IgD-negative memory B cell (primary cell): ENCODE measurements at places on chromosomes 13 and 19. TPM values are rescaled to one million over a fixed set of nuclear protein-coding genes. Genes with fewer than 3 reads are reported as not detected.

Gene ZNF587
- polyA plus RNA-seq: 10.5 TPM

Gene NPAS1
- polyA plus RNA-seq: 1.0 TPM

Gene DIRAS1
- polyA plus RNA-seq: 0.64 TPM

Gene ZNF66
- polyA plus RNA-seq: 6.1 TPM

Gene IQCN
- polyA plus RNA-seq: 1.4 TPM

Gene CGB3
- polyA plus RNA-seq: not detected

Gene KCTD12
- polyA plus RNA-seq: 0.24 TPM

Gene FGF21
- not detected for polyA plus RNA-seq

Gene RUVBL2
- 65.7 TPM for polyA plus RNA-seq

Gene CAMSAP3
- polyA plus RNA-seq: 0.44 TPM

Gene CD22
- polyA plus RNA-seq: 494 TPM

Gene ZNF600
- 18.3 TPM for polyA plus RNA-seq

Gene LINGO3
- 14.7 TPM for polyA plus RNA-seq

Gene C2CD4C
- not detected for polyA plus RNA-seq

Gene FUT6
- polyA plus RNA-seq: 0.55 TPM

Gene GAPDHS
- polyA plus RNA-seq: not detected

Gene MYO1F
- polyA plus RNA-seq: 40.9 TPM

Gene CCDC70
- polyA plus RNA-seq: not detected

Gene NECTIN2
- not detected for polyA plus RNA-seq

Gene KCTD15
- polyA plus RNA-seq: not detected

Gene RASL11A
- polyA plus RNA-seq: 3.6 TPM

Gene ZNF177
- 1.6 TPM for polyA plus RNA-seq

Gene PCDH17
- not detected for polyA plus RNA-seq

Gene SIGLEC9
- 0.21 TPM for polyA plus RNA-seq

Gene LEUTX
- not detected for polyA plus RNA-seq

Gene ZNF681
- polyA plus RNA-seq: 4.6 TPM

Gene ZNF284
- 0.69 TPM for polyA plus RNA-seq

Gene DDA1
- 38.6 TPM for polyA plus RNA-seq

Gene RUBCNL
- 82.6 TPM for polyA plus RNA-seq

Gene IZUMO2
- not detected for polyA plus RNA-seq

Gene BEST2
- polyA plus RNA-seq: not detected

Gene ZNF442
- 2.3 TPM for polyA plus RNA-seq

Gene ZNF224
- polyA plus RNA-seq: 12.4 TPM

Gene IFNL1
- not detected for polyA plus RNA-seq

Gene FARP1
- 0.46 TPM for polyA plus RNA-seq

Gene SLC10A2
- not detected for polyA plus RNA-seq

Gene KLK4
- not detected for polyA plus RNA-seq

Gene IGFL3
- not detected for polyA plus RNA-seq

Gene CEACAM3
- not detected for polyA plus RNA-seq

Gene CCL25
- 1.2 TPM for polyA plus RNA-seq

Gene STAP2
- not detected for polyA plus RNA-seq

Gene ZNF221
- 0.98 TPM for polyA plus RNA-seq

Gene ZNF524
- polyA plus RNA-seq: 49.6 TPM

Gene MCF2L
- 1.7 TPM for polyA plus RNA-seq

Gene ATCAY
- not detected for polyA plus RNA-seq

Gene IRGC
- not detected for polyA plus RNA-seq
